ENCODE measurements at places on chromosomes 7 and 10.

DNA sequence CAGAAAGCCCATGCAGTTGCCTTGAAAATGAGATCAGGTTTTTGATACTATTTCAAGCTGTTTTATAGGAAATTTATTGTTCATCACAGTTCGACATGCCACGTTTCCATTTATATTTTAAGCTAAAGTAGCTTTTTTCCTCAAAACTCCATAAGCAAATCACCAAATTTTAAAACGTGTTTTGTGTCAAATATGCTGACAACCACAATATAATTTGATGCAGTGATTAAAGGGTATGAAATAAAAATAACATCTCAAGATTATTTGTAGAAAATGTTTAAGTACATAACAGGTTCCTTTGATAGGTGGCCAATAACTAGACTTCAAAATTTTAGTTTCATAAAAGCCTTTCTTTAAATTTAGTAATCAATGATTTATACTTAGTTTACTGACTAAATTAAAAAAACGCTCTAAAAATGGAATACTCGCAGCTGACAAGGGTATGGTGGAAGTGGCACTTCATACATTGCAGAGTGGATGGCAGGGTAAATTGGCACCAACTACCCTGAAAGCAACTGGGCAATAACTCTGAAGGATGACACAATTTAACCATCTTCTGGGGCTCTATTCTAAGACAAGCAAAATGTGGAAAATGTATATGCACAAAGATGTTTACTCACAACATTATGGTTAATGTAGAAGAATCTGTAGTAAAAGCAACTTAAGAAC is 481.6 kb downstream of the TNS3 start:
- no peak for DNase-seq

DNA sequence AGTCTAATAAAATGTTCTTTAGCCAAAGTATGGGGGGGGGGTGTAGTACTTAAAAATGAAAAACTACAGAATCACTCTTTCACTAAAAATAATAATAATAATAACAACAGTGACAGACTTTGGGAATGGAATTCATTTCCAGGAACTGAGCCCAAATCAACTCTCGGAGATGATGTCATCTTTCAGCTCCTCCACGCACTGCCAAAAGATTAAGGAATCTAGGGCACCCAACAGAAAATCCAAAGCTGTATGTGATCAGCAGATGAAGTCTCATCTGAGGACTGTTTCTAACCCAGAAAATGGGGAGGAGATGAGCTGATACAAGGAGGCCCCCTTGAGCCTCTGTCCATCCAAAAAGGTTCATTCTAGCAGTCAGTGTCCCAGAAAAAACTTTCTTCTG is 54.5 kb downstream of the GRB10 start:
- no peak for DNase-seq

DNA sequence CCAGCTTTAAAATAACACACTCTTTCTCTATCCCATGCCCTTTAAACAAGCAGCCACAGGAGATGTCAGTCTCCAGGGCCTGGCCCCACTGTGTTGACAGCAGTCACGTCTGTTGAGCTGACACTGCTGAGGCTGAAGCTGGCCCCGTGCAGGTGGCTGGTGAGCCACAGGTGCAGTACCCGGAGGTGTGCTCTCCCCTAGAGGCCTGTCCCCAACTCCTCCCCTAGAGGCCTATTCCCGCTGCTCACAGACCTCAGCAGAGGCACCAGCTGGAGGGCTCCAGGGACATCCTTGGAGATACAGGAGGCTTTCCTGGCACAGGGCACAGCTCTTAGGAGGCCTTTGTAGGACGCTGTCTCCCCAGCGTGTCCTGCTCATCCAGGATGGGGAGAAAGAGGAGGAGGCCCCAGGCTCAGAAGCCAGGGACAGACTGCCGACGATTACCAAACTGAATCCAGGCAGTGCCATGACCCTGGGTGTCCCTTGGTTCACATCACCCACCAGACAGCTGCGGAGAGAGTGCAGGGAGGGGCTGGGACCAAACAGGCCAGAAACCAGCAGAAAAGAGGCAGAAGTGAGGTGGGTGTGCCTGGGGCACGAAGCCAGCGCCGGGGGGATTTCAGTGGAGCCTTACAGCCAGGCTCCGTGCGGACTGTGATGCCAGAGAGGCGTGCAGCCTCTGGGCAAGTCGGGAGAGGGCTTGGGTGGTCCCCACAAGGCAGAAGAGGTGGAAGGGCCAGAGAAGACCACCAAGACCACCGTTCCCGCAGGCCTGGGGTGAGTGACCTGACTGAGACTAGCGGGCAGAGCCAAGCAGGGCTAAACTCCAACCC is 18.5 kb upstream of the TTYH3 start:
- no peak for DNase-seq

DNA sequence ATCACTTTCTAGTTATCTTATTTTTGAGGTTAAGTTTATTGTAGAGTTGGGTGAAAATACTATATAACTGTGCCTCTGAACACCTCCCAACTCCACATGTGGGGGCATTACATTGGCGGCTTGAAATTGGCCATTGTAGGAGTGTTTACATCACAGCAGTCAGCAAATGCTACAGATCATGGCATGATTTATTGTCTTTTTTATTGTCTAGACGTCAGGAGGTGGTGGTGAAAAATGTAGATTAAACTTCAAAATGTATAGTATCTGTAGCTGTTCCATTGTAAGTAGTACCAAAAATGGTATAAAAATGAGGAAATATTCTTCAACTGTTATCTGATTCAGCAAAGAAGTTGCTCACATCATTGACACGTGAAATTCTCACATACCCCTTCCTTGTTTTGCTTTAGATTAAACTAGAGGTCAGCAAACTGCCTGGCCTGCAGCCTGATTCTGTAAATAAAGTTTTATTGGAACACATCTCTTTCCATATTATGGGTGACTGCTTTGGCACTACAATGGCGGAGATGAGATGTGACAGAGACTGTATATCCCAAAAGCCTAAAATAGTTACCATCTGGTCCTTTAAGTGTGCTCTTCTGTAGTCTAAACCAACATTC is 35.0 kb downstream of the TAF3 start:
- no peak for DNase-seq

DNA sequence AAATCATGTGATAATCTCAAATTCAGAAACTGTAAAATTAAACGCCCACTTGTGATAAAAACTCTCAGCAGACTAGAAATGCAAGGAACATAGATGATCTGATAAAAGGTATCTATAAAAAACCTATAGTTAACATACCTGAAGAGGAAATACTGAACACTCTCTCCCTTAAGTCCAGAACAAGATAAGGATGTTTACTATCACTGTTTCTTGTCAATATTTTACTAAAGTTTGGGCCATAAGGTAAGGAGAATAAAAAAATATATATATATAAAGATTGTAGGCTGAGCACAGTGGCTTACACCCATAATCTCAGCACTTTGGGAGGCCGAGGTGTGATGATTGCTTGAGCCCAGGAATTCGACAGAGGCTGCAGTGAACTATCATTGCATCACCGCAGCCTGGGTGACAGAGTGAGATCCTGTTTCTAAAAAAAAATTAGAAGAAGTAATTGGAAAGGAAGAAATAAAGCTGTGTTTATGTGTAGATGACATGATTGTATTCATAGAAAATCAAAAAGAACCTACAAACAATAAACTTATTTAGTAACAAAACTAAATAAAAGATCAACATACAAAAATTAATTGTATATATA is 28.4 kb downstream of the MPLKIP start:
- no peak for DNase-seq

DNA sequence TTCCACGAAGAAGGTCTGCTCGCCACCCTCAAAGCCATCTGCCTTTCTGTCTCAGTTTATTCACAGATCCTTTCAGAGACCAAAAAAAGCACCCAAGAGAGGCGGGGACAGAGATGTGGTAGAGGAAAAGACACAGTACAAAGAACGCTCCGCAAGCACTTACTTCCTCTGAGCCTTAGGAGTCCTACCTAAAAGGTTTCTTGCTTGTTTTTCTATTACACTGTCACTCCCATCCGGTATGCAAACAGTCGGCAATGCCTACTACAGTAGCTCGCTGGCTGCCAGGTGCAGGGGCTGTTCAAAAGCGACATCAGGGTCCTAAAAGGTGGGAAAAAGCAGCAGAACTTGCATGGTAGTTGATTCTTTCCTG is 816 bp downstream of the TECPR1 start:
- peak; percentile 28 for DNase-seq

DNA sequence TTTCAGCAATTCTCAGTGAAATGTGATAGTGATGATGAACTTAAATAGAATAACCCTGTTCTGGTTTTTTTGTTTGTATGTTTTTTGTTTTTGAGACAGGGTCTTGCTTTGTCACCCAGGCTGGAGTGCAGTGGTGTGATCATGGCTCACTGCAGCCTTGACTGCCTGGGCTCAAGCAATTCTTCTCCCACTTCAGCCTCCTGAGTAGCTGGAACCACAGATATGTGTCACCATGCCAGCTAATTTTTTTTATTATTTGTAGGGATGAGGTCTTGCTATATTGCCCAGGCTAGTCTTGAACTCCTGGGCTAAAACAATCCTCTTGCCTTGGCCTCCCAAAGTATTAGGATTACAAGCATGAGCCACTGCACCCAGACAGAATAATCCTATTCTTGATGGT is 14.3 kb upstream of the COL17A1 start:
- no peak for DNase-seq

- DNase-seq: no peak
Measured at GRCh38 chr10:95254629-95255028, 36.2 kb downstream of the PDLIM1 start.

GRCh38 chr10:132957131-132957530 is 14.8 kb upstream of the CFAP46 start:
- no peak for DNase-seq

GRCh38 chr10:111836064-111836463 is 347.5 kb downstream of the GPAM start:
- no peak for DNase-seq

- no peak for DNase-seq
Measured at GRCh38 chr10:110205051-110205675, 2.2 kb upstream of the MXI1 start.

GRCh38 chr10:44070282-44070681 is 314.6 kb downstream of the CXCL12 start:
- no peak for DNase-seq

DNA sequence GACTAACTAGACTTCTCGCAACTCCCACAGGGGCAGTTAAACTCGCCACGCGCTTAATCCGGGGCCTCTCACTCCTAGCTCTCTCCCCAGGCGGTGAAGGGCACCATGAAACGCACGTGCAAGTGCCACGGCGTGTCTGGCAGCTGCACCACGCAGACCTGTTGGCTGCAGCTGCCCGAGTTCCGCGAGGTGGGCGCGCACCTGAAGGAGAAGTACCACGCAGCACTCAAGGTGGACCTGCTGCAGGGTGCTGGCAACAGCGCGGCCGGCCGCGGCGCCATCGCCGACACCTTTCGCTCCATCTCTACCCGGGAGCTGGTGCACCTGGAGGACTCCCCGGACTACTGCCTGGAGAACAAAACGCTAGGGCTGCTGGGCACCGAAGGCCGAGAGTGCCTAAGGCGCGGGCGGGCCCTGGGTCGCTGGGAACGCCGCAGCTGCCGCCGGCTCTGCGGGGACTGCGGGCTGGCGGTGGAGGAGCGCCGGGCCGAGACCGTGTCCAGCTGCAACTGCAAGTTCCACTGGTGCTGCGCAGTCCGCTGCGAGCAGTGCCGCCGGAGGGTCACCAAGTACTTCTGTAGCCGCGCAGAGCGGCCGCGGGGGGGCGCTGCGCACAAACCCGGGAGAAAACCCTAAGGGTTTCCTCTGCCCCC is 19.5 kb downstream of the WNT8B start:
- DNase-seq: peak; percentile 66

DNA sequence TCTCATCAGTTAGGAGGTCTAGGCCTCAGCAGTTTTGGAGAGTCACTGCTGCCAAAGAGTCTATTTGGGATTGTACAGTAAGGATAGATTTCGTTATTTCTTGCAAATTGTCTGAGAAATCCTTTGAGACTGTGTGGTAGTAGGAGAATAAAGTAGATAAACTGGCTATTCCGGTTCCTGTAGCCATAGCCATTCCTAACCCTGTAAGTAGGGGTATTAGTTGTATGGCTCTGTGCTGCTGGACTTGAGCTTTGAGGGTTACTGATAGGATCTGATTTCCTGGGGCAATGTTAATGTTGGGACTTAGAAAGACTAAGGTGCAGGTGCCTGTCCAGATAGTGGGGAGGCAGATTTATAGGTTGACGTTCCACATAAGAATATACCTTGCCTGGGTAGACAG is 36.1 kb upstream of the ZNF138 start:
- DNase-seq: no peak

DNA sequence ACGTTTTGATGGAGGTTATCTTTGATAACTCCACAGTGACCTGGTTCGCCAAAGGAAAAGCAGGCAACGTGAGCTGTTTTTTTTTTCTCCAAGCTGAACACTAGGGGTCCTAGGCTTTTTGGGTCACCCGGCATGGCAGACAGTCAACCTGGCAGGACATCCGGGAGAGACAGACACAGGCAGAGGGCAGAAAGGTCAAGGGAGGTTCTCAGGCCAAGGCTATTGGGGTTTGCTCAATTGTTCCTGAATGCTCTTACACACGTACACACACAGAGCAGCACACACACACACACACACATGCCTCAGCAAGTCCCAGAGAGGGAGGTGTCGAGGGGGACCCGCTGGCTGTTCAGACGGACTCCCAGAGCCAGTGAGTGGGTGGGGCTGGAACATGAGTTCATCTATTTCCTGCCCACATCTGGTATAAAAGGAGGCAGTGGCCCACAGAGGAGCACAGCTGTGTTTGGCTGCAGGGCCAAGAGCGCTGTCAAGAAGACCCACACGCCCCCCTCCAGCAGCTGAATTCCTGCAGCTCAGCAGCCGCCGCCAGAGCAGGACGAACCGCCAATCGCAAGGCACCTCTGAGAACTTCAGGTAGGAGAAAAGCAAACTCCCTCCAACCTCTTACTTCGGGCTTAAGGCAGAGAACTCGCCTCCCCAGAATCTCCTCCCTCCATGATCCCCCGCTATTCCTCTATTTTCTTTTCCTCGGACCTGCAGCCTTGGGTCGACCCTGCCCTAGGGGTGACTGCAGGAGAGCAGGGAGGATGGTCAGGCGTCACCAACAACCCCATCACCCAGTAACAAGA is at the start of gene SERPINE1:
TSS of gene SERPINE1 (plus strand) at position 454 of the 809 bp plus-strand sequence. CDS start 1,290 bp downstream, outside the sequence.
- DNase-seq: peak; percentile 54

DNA sequence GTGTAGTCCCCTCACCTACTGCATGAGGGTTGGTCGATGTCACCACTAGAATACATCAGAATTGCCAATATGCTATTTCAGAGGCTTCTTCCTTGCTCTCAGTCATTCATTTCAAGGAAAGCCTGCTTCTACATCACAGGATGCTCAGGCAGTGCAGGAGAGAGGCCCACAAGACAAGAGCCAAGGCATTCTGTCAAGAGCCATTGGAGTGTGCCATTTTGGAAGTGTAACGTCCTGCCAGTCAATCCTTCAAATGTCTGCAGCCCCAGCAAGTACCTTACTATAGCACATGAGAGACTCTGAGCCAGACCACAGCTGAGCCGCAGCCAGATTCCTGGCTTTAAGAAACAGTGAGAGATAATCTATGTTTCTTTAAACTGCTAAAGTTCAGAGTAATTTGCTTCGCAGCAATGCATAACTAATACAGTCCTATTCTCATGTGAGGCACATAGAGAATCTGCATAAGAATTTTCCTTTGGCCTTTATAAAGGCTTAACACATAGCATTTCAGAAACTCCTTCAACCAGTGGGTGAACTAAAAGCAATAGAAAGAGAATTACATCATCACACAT is 166.5 kb upstream of the GNAI1 start:
- no peak for DNase-seq

Data from activated CD4-positive, alpha-beta T cell treated with anti-CD3 and anti-CD28 coated beads, Interleukin-2, Interleukin-4, amounts not matched to agents 100 ng/mL and 50 ng/mL, durations not matched to agents 16 hours and 8 hours (primary cell).